ENCODE measurements at places on chromosomes 2 and 18.

DNA sequence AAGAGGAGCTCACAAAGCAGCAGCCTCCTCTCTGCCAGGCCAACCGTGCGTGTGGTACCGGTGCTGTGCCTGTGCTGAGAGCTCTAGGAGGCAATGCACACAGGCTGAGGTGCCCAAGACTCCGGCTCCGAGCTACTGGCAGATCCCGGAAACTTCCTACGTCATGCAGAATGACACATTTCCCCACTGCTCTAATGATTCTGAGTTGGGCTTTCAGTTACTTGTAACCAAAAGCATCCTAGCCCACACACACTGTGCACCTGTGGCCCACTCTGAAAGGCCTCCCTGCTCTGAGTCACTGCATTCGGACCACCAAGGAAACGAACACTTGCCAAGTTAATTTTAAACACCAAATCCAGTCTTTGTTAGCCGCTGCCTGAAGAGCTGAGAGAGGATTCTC is 9.3 kb upstream of the RNU4ATAC start:
- DNase-seq, result no peak

DNA sequence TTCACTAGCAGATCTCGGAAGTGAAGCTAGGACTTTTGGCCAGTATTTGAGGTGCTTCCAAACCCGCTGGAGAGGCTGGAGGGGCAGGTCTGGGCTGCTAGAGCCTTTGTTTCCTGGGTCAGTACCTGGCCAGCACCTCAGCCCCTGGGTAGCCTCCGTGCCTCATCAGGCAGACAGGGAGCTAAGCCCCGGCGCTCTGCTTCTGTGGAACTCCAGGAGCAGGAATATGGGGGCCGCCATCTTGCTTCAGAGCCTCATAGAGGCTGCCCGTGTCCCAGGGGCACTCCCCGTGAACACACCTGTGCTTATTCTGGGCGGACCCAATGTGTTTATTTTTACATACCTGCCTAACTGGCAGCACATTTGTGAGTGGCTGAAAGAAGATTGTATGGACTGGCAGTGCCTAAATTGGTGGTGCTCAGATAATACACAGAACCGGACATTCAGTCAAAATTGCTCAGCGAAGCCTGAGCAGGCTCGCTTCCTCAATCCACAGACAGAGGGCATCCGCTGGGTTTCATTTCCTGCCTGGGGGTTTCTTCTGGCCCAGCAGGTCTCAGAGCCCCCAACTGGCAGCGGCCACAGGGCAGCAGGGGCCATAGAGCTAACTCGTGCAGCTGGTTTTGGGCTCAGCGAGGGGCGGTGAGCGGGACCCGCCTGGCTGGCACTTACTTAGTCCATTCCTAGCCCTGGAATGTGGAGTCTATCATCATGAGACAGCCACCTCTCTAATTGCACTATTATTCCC is 176.8 kb upstream of the ALKAL2 start:
- DNase-seq, result no peak

DNA sequence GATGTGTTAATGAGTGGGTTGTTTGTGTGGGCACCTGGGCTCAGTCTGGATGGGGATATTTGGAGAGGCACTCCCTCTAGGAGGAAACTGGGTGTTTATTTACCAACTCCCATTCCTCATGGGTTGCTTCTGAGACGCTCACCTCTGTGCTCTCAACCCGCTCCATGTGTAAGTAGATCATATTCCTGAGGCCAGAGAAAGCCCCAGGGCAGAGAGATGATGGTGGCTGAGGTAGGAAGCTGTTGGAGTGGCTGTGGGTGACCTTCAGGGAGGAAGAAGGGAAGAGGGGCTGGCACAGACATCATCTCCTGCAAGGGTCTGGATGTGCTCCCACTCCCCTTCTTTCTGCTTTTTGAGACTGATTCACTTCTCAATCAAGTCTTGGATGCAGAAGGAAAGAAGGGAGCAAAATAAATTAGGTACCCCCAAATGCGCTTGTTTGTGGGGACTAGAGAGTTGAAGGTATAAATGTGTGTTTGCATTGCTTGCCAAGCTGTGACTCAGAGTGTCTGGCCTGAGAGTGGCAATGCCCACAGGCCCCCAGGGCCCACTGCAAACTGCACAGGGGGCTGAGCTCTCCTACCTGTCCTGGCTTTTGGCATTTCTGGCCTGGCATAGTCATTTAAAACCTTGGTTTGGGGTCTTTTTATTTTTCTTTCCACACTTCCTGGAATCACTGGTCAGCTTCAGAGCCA is 57.2 kb upstream of the TNP1 start:
- DNase-seq, result no peak

- DNase-seq, result no peak
Measured at GRCh38 chr2:8328217-8328616, 353.6 kb upstream of the ID2 start.

DNA sequence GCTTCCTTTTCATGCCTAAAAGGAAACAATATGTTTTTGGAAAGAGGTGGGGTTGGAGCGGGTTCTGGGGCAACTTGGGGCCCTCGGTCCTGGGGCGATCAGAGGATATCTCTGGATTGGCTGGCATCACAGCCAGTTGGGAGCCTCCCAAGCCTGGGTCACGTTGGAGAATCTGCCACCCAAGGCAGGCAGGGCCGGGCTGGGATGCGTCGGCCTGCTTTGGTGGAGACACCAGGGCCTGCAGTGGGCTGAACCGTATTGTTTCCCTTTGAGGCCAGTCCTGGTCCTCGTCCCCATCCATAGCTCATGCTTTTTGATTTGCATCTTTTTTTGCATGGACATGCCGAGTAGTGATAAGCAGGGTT is 235.8 kb downstream of the ATAD2B start:
- no peak for DNase-seq

GRCh38 chr2:126832014-126832413 is 66.7 kb upstream of the TEX51 start:
- DNase-seq, result no peak
